ENCODE measurements at places on chromosomes 7 and 10.

GRCh38 chr7:99311702-99312101 is 14.0 kb upstream of the ARPC1A start:
- DNase-seq, result no peak

- no peak for DNase-seq
These were observed 181.2 kb downstream of the TWIST1 start for GRCh38 chr7:18936265-18936664.

GRCh38 chr10:132783940-132784865 is 1.7 kb downstream of the NKX6-2 start:
- no peak for DNase-seq

GRCh38 chr10:95831515-95831914 is 75.6 kb downstream of the ENTPD1 start:
- no peak for DNase-seq

DNA sequence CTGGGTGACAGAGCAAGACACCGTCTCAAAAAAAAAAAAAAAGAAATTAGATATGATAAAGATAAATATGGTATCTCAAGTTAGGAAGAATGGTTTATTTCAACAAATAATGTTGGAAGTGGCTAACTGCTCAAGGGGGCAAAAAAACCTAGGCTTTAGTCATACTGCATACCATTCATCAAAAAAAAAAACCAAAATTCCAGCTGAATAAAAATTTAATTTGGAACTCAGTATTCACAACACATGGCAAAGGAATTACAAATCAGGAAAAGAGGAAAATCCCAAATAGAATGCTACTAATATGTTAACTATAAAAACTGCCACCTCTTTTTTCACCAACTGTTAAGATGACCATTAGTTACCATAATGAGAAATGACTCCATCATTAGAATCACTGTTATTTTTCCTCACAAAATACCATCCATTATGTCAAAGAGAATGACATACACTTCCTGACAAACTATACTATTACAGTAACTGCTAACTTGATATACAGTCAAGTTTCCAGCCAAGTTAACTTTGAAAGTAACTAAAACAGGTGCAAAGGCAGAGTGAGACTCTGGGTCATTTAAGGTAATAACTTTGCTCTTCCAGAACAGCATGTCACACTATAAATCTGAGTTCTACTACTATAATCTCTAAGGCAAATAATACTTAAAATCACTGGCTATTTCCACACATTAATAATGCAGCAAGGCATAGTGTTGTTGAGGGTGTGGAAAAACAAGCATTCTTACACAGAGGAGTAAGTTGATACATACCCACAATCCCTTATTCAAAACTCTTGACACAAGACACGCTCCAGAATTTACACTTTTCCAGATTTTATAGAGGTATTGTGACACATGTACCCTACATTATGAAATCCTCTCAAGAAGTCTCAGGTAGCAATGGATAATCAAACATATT is 10.2 kb downstream of the KBTBD2 start:
- no peak for DNase-seq

GRCh38 chr10:58299580-58299979 is 30.6 kb downstream of the CISD1 start:
- DNase-seq, result peak; percentile 11

GRCh38 chr10:45154502-45154901 is 153.8 kb downstream of the ZNF22 start:
- DNase-seq, result no peak

GRCh38 chr7:44052771-44053365 is 8.4 kb downstream of the DBNL start:
- no peak for DNase-seq

GRCh38 chr10:119306986-119307392 is 99.6 kb downstream of the GRK5 start:
- DNase-seq, result no peak
